DMS153 (cell line): ENCODE measurements at places on chromosomes 11 and 22.

GRCh38 chr11:120130176-120130980 is 7.5 kb downstream of the TRIM29 start:
- DNase-seq: no peak

GRCh38 chr11:72421351-72421750 is 13.0 kb downstream of the CLPB start:
- no peak for DNase-seq

DNA sequence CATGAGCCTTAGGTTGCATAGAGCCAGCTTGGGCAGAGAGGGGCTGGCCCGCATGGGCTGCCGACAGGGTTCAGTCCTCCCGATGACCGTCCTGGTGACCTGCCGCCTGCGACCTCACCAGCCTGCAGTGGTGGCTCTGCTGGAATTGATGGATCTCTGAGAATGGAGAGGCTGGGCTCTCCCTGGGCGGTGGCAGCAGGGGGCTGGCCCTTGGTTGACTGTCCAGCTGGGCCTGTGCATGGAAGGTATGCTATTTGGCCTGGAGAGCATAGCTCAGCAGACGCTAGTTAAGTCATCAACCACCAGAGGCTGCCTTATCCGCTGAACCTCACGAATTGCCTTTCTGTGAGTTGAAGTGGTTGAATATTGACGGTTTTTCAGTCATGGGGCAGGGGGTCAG is 19.7 kb downstream of the GRAMD4 start:
- DNase-seq: no peak

DNA sequence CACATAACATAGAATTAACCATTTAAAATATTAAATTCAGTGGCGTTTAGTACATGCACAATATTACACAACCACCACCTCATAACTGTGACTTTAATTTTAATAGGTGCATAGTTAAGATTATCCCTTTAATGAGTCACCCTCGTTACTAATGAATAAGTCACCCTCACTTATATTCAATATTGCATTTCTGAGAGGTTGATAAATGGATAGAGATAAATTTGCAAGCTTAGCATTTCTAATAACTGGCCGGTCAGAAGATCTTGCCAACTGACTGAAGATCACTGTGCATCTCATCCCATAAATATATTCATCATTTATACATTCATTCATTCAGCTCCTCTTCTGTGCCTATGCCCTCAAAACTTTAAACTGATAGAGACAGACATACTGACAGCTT is 243.7 kb downstream of the TTC28 start:
- no peak for DNase-seq
